Stimulated activated CD4-positive, alpha-beta T cell treated with anti-CD3 and anti-CD28 coated beads, Interleukin-2, amount 100 ng/mL, for 24 hours (primary cell): ENCODE measurements at places on chromosomes 6 and 20.

DNA sequence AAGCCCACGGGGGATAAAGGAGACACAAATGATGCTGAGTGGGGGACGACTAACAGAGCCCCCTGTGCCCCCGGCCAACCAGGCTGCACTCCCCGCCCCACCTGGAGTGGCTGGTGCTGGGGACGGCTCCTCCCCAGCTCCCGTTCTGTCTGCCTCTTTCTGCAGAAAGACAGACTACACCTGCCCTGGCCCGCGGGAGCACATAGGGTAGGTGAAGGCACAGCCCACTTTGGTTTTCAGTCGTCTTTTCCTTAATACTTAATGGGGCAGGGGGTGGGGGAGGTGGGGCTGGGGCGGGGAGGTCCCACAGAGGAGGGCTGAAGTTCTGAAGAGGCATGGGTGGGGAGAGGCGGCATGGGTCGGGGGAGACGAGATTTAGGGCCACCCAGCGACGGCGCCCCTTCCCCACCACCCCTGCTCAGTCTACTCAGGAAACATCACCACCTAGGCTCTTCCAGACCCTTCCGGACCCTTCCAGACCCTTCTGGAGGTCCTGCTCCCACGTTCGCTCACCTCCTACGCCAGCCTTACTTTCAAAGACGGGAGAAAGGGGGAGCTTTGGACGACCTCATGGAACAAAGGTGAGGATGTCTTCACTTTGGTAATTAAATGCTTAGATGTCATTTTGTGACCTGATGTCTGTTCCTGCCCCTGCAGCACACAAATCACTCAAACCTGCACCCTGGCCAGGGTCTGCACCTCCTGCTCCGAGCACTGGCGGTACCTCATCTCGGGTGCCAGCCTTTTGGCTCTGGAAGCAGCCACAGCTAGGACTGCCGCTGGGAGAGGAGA, 21.2 kb upstream of the FRMD1 start:
- no peak for DNase-seq

- no peak for DNase-seq
These were observed 53.0 kb downstream of the SNAP25 start for GRCh38 chr20:10271494-10272219.

- no peak for DNase-seq
These were observed 61.4 kb downstream of the CEBPB start for GRCh38 chr20:50251992-50252511.

GRCh38 chr20:34369265-34369664, 6.2 kb downstream of the ITCH start:
- no peak for DNase-seq

DNA sequence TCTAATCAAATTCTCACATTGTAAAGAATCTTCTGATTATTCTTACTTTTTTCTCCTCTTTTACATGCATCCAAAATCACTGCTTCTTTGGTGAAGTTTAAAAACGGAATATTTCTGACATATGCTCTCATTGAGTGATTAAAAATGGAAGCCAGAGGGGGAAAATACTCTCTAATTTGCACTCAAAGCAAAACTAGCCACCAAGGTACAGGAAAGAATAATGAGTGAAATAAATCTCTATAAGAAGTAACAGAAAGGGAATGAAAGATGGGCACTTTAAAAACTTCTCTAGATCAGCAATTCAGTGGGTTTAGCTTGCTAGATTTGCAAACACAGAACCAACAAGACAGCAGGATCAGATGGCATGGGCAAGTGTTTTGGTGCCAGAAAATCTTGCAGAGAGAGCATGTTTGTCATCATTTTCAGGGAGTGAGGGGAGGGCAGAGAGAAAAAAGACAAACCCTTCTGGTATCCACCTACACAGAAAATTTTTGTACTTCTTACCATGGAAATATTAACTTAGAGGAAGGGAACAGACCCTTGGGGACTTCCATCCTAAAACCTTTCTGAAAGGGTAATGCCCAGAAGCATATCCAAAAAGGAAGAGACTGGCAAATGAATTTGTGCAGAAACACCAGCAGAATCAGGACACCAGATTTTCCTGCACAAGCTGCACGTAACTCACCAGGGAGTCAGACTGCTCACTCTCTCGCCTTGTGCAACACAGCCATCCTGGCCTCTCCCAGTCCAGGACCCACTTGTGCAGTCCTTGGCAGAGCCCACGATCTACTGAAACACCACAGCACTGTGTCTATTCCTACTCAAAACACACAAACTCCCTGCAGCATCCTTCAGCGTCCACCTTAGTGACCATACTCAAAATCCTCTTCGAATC, 270.2 kb upstream of the PRDM1 start:
- DNase-seq: no peak

GRCh38 chr6:54299542-54300269, 8.5 kb upstream of the TINAG start:
- no peak for DNase-seq

- no peak for DNase-seq
These were observed 177.0 kb upstream of the PRDM1 start for GRCh38 chr6:105909106-105909505.

DNA sequence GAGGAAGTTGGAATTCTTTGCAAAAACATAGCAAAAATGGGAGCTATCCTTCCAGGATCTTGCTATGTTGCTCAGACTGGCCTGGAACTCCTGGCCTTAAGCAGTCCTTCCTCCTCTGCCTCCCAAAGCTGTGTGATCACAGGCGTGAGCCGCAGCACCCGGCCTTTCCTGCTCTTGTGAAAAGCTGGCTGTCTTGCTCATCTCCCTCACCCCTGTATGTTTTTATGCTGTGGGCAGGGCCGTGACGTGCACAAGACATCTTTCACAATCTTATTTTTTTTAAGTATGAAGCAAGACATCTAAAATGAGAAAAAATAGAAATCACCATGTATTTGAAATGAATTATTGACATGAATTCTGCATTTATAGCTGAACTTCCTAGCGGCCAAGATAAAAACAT, 110.4 kb downstream of the SAMD5 start:
- no peak for DNase-seq

GRCh38 chr6:106620931-106621672, 8.2 kb downstream of the RTN4IP1 start:
- no peak for DNase-seq
